ENCODE measurements at places on chromosomes 4 and X.

GRCh38 chrX:133417364-133417763 lies 2.1 kb upstream of the GPC4 start:
- DNase-seq, result no peak

GRCh38 chr4:112312610-112313239 lies 15.6 kb downstream of the ALPK1 start:
- no peak for DNase-seq

DNA sequence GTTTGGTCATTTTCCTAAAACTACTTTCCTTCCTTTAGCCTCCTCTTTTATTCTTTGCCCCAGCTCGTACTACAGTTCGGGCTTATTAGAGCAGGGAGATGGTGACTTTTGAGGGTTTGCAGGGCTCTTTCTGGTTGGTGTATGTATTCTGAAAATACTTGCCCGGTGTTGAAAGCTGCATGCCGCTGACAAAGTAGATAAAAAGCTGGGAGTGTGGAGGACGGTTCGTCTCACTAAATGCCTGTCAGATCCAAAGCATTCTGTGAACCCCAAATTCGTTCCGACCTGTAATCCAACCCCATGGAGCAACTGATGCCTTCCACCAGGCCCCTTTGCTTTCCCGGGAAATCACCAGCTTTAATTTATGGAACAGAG lies 19.2 kb downstream of the TRIM2 start:
- DNase-seq, result no peak

- DNase-seq, result no peak
These were observed 114.6 kb downstream of the ARHGAP10 start for GRCh38 chr4:147846318-147847155.

- DNase-seq, result no peak
These were observed 18.6 kb downstream of the MEPE start for GRCh38 chr4:87851332-87851731.

- DNase-seq, result no peak
These were observed 53.0 kb upstream of the FBXW7 start for GRCh38 chr4:152588869-152589268.

DNA sequence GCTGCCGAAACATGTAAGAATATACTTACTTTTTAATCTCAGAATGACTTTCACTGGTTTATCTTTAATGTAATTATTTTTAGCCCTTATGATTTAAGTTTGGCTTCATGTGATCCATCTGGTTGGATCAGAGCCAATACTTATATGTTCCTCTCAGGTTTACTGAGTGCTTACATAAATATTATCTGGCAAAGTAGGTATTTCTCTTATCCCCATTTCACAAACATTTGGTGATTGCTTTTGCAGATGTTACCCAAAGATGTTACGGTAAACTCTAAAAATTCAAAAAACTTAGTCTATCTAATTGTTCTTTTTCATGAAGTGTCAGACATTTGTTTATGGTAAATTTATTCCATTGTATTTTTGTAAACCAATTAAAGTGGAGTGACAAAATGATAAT lies 115.0 kb upstream of the TLL1 start:
- no peak for DNase-seq

GRCh38 chr4:22339491-22339890 lies 176.4 kb downstream of the ADGRA3 start:
- DNase-seq, result no peak
